ENCODE measurements at places on chromosomes 12 and 14.

GRCh38 chr12:89098441-89099112 is 253.7 kb downstream of the DUSP6 start:
- DNase-seq: no peak

DNA sequence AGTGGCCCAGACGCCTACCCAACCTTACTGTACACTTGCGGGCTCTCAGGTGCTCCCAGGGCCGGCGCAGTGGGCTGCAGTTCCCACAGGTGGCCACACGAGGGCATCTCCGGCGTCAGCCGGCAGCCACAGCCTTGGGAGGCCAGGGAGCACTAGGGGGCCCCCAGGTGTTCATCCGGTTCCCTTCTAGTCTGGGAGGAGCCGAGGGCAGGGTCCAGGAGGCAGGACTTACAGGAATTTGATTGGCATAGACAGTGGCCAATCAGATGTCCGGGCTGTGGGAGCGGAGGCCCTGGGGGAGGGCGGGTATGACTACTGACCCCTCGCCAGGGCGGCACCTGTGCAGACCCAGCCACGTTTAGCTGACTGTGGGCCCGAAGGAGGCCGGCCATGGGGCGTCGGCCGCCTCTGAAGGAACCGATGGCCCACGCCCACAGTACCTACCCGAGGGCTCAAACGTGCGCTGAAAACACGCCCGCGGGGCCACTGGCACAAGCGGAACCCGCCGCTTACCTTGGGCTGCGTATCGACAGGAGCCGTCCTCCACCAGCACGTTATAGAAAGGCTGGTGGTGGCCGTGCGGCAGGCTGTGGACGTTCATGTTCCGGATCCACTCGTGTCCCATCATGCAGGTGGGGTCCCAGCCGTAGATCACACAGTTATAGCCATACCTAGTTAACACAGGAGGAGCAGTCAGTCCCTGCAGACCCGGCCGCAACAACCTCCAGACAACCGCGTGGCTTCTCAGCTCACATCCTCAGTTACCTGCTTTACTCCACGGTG is 34.8 kb downstream of the FBXO21 start:
- peak; percentile 95 for DNase-seq

DNA sequence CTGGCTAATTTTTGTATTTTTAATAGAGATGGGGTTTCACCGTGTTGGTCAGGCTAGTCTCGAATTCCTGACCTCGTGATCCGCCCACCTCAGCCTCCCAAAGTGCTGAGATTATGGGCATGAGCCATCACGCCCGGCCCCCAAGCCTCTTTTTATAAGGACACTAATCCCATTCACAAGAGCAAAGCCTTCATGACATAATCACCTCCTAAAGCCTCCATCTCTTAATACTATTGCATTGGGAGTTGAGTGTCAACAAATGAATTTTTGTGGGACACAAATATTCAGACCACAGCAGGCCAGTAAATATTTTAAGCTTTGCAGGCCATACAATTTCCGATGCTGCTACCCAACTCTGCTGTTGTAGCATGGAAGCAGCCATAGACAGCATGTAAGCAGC is 10.9 kb downstream of the RNF212B start:
- no peak for DNase-seq

DNA sequence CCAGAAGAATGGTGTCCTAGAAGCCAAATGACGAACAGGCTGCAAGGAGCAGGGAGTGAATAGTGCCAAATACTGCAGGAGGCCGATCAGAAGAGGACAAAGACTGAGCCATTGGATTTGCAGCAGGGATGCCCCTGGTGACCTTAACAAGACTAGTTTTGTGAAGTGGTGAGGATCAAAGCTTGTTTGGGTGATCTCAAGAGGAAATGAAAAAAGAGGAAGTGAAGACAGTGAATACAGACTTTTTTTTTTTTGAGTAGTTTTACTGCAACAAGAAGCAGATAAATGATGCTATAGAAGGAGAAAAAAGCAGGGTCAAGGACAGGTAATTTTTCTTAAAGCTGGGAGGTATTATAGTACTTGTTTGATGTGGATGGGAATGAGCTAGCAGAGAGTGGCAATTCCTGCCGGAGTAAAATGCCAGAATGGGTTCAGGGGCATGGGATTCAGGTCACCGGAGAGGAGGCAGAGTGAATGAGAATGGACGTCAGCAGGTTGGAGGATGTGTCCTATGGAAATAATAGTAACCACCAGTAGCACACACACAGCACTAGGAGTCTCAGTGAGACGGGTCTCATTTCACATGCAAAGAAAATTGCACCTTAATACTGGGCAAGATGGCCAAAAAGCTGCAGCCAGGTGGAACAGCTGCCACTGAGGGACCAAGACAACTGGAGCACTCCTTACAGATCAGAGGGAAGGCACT is 345.8 kb upstream of the CCDC196 start:
- DNase-seq: no peak

- DNase-seq: no peak
Measured at GRCh38 chr14:23028799-23029198, 5.9 kb downstream of the PSMB5 start.

DNA sequence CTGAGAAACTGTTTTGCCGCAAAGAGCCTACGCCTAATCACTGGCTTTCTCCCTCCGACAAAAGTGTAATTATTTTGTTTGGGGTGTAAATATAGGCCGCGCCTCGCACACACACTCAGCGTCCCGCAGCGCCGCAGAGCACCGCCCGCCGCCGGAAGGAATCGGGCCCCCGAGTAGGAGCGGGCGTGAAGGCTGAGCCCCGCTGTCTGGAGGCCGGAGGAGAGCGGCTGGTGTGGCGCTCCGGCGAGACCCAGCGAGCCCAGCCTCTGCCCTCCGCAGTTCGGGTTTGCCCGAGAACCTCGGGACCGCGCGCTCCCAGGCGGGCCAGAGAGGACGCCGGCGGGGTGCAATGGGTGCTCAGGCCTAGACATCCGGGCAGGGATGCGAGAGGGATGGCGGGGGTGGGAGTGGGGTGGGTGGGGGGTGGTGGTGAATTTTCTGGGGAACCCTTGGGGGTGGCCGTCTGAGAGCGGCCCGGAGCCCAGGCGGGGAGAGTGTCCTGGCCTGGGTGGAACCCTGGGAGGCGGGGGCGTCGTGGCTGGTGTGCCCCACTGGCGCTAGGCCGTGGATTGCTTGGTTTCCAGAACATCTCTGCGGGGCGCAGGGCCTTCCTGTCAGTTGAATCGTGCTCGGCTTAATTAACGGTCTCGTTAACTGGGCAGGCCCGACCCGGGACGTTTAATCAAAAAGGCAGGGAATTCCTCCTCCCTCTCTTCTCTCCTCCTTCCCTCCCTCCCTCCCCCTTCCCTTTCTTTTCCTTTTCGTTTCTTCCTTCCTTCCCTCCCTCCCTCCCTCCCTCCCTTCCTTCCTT is 4.7 kb upstream of the LHX5 start:
- DNase-seq: no peak

DNA sequence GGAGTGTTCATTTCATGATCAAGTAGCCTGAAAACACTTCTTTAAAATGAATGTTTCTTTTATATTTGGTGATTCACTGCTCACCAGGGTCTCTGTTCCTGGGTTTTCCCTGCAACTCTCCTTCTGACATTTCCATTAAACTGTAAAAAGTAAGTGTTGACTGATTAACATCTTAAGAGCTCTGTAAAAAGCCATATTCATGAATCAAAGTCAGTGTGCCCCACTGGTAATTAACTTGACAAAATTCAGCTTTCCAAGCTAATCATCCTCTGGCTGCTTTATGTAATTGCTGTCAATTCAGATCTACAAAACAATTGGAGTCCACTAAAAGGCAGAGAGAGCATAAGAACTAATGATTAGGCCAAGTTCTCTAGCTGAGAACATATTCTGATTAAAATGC is 41.6 kb downstream of the CNTN1 start:
- DNase-seq: no peak

- peak; percentile 90 for DNase-seq
Measured at GRCh38 chr14:60094306-60094897, 2.7 kb downstream of the PCNX4 start.

- DNase-seq: peak; percentile 89
Measured at GRCh38 chr14:68792979-68793733, at the start of gene ZFP36L1. TSS of gene ZFP36L1 (minus strand) at chr14:68793067. CDS start at chr14:68792938, 129 bp downstream.

DNA sequence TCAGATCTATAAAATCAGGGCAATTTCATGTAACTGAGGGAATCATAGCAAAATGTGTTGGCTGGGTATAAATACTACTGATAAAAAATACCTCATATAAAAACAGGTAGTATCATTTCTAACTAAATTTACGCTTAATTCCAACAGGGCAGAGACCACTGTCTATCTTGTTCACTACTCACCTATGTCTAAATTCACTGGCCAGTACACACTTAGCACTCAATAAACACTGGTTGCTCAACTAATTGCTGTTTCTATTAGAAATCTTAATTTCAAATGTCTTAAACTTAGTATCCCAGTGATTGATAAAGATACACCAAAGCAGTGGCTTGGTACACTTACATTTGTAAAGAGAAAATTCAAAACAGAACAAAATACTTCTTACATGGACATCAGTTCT is 55.6 kb downstream of the HNRNPC start:
- no peak for DNase-seq

DNA sequence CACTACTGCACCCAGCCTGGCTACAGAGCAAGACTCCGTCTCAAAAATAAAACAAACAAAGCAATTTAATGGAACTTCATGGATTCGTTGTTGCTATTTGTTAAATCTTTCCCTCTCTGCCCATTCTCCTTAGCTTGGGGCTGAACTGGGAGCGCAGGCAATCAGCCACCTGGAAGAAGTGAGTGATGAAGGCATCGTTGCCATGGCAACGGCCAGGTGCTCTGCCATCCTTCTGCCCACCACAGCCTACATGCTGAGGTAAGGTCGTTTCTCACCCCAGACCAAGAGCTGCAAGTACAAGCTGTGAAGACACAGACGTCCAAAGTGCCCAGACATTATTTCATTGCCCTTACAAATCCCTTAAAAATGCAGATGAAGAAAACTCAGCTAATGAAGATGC is 19.1 kb downstream of the AMDHD1 start:
- no peak for DNase-seq

DNA sequence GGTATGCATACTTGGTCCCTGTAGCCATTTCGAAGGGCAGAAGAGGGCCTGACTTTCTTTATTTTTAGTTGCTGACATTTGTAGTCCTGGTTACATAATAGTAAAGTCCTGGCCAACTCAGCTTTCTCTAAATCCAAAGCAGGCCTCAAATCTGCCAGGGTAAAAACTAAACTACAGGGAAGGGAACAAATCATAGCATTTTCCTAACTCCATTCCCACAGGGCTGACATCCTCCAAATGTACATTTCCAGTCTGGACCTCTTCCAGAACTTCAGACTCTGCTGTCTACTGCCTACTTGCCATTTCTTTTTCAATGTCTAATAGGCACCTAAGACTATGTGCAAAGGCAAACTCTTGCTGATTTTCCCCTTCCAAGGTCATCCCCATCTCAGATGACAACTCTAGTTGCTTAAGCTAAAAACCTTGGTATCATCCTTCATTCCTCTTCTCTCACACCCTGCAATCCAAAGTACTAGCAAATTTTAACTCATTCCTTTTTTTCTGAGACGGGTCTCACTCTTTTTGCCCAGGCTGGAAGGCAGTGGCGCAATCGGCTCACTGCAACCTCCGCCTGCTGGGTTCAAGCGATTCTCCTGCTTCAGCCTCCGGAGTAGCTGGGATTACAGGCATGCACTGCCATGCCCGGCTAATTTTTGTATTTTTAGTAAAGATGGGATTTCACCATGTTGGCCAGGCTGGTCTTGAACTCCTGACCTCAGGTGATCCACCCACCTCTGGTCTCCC is 2.0 kb downstream of the DDIT3 start:
- DNase-seq: no peak

GRCh38 chr12:2858334-2858733 is 1.5 kb upstream of the TEX52 start:
- no peak for DNase-seq

DNA sequence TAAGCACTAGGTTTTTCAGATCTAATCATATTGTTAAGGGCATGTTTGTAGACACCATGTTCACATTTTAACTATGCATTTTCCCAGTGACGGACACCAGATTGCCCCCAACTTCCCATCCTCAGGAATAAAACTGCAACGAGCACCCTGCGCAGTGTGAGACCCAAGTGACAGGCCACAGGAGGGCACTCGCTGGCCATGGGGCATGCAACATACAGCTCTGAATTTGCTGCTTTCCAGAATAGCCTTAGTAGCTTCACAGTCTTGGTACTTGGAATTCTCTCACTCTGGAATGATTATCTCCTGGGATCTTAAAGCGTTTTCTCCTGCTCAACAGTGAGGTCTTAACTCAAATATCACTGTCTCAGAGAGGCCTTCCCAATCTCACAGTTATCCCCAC is 972 bp upstream of the DDX47 start:
- DNase-seq: no peak

- DNase-seq: no peak
Measured at GRCh38 chr12:84986586-84986985, 49.5 kb downstream of the TSPAN19 start.
